Hepatocyte (in vitro differentiated cells): ENCODE measurements at places on chromosomes 7 and 10.
A peak's percentile ranks its signal among the peaks of the same experiment; 100 is the strongest.

- DNase-seq, result peak; percentile 27
Observed at GRCh38 chr10:30028006-30028737, 31.2 kb downstream of the JCAD start.

- no peak for DNase-seq
Observed at GRCh38 chr7:34296663-34297062, 361.4 kb upstream of the NPSR1 start.

GRCh38 chr10:58335306-58336005 lies 650 bp downstream of the UBE2D1 start:
- peak; percentile 44 for DNase-seq

GRCh38 chr7:69696686-69697685 lies 98.7 kb downstream of the AUTS2 start:
- no peak for DNase-seq

DNA sequence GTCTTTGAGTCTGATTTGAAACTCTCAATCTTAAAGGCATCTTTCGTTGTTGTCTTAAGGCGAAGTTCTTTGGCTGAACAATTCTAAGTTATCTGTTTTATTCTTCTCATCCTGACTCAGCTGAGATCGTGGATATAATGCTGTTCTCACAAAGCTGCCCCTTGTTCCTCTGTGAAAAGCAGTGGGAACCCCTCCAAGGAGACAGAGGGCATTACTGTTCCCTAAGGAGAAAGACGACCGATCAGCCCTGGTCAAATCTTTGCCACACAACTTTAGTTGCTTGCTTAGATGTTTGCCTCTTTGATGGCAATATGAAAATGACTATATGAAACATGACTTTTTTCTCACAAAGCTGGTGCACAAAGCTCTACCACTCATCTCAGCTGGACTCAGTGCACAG lies 1016.7 kb downstream of the REEP3 start:
- no peak for DNase-seq

DNA sequence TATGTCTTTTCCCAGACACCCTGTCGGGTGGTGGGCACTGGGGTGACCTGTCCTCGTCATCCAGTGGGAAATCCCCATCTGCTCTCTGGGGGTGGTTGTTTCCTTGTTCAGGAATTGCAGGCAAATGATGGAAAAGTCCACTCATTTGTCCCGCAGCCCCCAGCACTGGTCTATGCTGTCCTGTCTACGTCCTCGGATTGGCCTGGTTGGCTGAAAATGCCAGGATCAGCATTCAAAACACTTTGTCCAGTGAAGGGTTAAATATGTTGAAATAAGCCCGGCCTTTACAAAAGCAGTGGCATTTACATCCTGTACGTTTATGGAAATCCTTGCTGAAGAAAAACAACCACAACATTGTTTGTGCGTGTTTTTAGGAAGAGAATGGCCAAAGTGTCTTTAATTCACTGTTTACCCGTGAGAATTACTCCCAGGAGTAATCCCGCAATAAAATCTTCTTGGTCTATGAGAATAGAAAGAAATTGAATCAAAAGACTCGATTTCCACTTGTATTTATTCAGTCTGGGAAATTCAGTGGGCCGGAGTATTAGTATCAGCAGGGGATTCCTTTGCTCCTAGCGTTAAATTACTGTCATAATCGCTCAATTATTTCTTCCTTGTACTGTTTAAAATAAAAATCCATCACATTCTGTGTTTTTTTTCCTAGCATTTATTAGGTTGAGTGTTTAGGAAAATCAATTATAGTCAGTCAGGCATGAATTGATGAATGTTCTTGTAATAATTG lies 116.8 kb upstream of the SH2B2 start:
- DNase-seq, result no peak

- DNase-seq, result peak; percentile 19
Observed at GRCh38 chr7:88540012-88540411, 219.5 kb upstream of the ZNF804B start.

DNA sequence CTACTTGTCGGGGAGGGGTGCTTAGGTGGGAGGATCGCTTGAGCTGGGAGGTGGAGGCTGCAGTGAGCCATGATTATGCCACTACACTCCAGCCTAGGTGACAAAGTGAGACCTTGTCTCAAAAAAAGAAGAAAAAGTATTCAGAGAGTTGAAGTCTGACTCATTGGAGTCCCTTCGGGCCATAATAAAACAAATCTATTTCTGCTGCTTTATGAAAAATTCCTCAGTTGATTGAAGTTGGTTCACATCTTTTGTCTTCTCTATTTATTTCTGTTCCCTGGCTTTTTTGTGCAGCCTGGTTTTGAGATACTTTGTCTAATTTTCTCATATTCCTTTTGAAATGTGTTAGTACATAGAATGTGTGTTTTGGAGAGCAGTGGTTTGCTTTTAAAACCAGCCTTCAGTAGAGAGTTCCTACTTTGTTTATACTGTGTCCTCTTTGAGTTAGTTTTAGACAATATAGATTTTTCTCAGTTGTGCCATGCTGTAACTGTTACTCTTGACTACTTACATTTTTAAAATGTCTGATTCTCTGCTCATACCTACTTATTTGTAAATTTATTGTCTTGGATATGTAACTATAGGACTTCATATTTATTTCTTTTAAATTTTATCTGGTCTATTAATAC lies 36.7 kb downstream of the LUC7L2 start:
- no peak for DNase-seq

- DNase-seq, result no peak
Observed at GRCh38 chr7:44935583-44935982, 43.2 kb downstream of the MYO1G start.

DNA sequence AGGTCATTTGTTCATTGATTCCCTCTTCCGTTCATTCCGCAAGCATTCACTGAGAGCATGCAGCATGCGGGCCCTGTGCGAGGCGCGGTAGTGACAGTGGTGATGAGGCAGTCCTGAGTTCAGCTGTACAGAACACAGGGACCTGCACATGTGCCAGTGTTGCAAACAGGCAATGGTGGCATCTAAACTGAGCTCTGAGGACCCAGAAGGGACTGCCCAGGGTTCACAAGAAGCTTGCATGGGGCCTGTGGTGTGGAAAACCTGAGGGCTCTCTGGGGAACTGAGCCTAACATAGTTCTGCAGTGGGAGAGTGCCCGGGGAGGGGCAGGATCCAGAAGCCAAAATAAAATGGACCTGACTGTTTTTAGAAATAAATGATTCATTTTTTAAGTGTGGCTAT lies 13.2 kb downstream of the ZNF488 start:
- no peak for DNase-seq

GRCh38 chr7:132653366-132653930 lies 77.2 kb upstream of the PLXNA4 start:
- no peak for DNase-seq

GRCh38 chr7:154569916-154570315 lies 433.0 kb downstream of the PAXIP1 start:
- DNase-seq, result no peak

DNA sequence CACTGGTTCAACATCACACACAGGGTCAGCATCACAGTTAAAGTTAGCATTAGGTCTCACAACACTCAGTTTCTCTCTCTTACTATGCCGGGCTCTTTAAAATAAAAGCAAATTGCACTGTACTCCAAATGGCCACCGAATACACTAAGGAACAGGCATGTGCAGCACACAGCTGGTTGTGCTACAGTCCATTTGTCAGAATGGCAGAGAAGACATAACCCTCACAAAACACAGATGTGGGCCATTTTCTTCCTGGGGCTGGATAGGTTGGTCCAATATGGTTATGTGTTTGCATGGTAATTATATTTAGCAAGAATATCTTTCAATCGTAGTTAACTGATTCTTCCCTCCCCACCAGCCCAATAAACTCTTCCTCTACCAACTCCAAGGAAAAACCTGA lies 9.0 kb downstream of the JCAD start:
- DNase-seq, result no peak

DNA sequence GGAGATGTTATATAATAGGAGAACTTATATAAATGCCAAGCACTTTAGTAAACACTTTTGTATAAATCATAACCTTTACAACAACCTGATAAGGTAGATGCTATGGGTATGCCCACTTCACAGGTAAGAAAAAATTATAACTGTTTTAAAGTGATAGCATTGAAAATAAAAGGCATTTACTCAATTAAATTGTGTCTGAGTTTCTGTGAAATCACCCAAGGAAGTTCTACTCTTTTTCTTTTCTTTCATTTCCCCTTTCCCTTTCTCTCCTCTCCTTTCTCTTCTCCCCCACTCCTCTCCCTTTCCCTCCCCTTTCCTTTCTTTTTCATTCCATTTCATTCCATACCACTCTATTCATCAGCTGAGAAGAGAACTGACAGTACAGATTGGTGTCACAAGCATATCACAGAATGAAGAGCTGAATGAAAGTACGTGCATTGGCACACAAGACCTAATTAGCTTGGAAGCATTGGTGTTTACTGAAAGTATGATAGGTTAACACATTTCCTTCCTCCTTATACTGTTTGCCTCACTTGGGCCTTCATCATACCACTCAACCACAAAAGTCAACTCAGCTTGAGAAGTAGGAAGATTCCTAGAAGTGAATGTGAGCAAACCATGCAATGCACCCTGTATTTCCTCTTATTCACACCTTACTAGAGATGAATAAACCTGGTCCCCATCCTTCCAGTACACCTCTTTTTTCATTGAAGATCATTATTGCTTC lies 117.9 kb upstream of the AGR3 start:
- no peak for DNase-seq

DNA sequence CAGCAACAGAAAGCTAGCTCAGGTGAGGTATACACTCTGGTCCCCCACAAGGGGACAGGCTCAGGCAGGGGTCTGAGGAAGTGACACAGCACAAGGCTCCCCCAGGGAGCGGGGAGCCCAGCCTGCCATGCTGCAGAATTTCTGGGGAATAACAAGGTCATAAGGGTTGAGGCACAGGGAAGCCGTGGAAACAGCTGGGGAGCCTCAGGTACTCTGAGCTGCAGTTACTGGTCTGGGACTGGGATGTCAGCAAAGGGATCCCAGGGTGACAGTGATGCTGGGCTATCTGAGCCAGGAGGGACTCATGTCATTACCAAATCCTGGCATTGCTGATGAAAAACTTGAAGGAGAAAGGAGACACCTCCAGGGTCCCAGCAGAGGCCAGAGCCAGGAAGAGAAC lies 64.4 kb upstream of the NANOS1 start:
- DNase-seq, result no peak

GRCh38 chr10:53978301-53978700 lies 822.7 kb downstream of the PCDH15 start:
- no peak for DNase-seq

DNA sequence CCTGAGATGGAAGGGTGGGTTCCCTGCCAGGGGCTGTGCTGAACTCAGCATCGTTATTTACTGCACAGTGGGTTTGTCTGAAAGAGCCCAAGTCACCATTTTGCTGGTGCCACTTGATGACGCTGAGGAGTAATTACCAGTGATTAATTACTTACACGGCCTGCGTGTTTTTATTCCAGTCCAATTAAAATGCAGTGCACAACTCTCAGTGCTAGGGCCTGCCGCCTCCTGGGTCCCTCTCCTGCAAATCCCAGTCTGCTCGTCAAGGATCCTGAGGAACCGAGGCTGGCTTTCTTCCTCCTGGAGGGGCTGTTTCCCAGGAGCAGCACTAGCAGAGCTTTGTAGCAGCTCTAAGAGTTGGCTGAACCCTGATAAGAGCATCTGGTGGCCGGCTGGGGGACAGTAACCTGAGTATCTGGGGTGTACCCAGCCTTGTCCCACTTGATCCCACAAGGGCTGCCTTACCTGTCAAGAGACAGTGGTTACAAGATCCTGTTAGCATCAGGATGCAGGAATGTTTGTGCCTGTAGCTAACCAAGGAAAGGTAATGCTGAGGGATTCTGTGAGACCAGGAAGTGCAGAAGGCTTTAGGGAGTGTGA lies 45.1 kb upstream of the LRRC4 start:
- DNase-seq, result no peak

DNA sequence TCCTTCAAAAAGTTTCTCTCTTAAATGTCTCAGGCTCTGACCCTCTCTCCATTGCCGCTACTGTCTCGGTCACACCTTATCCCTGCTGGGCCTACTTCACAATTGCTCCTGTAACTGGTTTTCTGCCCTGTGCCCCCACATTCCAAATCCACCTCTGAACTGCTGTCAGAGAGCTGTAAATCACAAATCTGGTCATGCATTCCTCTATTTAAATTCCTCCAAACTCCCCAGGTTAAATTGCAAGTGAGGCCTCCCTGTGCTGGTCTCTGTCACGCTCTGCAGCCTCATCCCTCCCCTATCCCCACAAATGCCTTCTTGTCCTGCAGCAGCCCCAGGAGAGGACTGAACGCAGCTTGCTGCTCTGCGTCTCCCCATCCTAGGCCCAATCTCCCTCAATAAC lies 40.4 kb upstream of the CDCA7L start:
- no peak for DNase-seq

DNA sequence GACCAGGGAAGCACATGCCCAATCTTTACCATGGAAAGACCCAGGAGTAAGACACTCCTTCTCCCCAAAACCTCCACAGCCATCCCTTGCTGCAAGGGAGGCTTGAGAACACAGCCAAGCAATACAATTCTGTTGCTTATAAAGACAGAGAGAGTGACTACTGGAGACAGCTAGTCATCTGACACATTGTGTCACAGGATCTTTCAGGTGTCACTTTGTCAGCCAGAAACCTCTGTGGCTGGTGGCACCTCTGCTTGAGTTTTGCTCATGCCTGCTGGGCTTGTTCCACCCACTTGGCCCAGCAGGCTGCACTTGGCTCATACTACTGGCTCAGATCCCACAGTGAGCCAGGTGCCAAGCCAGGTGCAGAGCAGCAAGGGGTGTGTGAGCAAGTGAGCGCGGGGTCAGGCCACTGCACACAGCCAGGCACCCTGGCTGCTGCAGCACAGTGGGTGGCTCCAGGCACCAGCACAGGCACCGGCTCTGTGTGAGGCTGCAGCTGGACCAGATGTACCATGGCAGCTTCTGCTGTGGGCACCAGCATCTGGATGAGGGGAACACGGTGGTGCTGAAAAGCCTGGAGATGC lies 12.4 kb upstream of the PRLHR start:
- DNase-seq, result no peak

DNA sequence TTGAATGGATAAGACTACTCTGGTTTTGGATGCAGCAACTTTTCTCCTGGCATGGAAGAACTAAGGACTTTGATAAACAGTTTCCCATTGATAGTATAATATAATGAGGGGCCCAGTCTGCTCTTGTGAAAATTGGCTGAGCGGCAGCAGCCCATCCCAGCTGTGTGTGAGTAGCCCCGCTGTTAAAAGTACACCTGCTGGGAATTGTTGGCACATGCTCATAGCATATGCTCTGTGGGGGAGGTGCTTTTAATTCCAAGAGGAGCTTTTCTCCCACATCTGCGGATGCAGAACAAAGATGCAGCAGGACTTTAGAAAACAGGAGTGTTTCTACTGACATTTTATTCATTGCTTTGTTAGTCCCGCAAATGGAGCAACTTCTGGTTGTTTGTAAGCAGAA lies 19.0 kb downstream of the SRI start:
- no peak for DNase-seq
